Activated naive CD8-positive, alpha-beta T cell treated with anti-CD3 and anti-CD28 coated beads for 36 hours (primary cell): ENCODE measurements at places on chromosomes 5 and 9. TPM values are rescaled to one million over a fixed set of nuclear protein-coding genes. Genes with fewer than 3 reads are reported as not detected.

GRCh38 chr5:168720575-168720974 is 141.4 kb upstream of the PANK3 start:
- no peaks in the 10 kb centered on the region for H3K36me3 ChIP-seq
- H3K4me1 ChIP-seq, result no peaks in the 10 kb centered on the region
- no peak overlapping the region for H3K4me3 ChIP-seq
- peaks cover 40% of the 10 kb centered on the region for H3K27me3 ChIP-seq
- no peak overlapping the region for H3K27ac ChIP-seq

The CCNO gene
- not detected for total RNA-seq

The THBS4 gene
- 0.41 TPM for total RNA-seq

DNA sequence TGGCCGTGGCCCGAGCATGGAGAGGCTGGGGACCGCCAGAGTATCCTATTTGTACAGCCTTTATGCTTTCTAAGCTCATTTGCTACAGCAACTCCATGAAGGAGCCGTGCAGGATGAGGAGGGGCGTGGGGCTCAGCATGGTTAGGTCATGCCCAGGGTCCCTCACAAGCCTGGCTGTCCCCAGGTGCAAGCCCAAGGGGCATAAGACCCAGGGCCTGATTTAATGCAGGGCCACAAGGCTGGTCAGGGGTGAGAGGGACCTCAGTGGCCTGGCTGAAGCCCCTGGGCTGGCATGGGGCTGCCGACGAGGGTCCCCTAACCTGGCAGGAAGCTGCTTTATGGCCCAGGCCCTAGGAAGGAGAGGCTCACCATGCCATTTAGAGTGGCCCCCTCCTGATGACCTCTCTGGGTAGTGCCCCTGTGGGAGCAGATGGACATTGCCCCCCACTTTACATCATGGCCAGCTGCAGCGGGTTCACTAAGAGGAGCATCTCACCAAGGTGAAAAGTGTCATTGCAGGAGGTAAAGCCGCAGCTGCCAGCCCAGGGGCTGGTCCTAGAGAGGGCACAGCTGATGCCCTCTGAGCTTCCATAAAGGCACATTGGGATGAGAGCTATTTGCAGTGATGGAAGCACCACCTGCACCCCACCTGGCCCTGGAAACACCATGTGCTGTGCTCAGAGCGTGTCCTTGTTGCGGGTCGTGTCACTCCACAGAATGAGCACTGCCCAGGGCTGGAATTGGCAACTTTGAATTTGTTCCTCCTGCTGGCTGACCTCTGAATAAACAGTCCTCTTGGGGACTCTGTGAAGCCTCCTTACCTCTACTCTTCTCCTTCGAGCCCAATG is 58.9 kb downstream of the ZNF618 start:
- H3K36me3 ChIP-seq, result no peaks in the 10 kb centered on the region
- H3K27ac ChIP-seq, result no peak overlapping the region
- no peaks in the 10 kb centered on the region for H3K27me3 ChIP-seq
- H3K4me1 ChIP-seq, result no peaks in the 10 kb centered on the region
- DNase-seq, result no peak

GRCh38 chr5:176642675-176643490 is 4.4 kb upstream of the TSPAN17 start:
- no peak for DNase-seq
- no peak overlapping the region for H3K4me3 ChIP-seq
- no peak overlapping the region for H3K27ac ChIP-seq
- H3K4me1 ChIP-seq, result peaks cover 11% of the 10 kb centered on the region
- H3K36me3 ChIP-seq, result no peaks in the 10 kb centered on the region

GRCh38 chr5:33425314-33425713 is 15.5 kb upstream of the TARS1 start:
- no peaks in the 10 kb centered on the region for H3K36me3 ChIP-seq
- DNase-seq, result no peak
- H3K27me3 ChIP-seq, result peaks cover 16% of the 10 kb centered on the region
- H3K4me3 ChIP-seq, result no peak overlapping the region
- H3K27ac ChIP-seq, result no peak overlapping the region
- H3K4me1 ChIP-seq, result no peaks in the 10 kb centered on the region

The KCNV2 gene
- not detected for total RNA-seq
